Activated T-helper 1 cell treated with Interleukin-2 at 50 U/mL for 16 hours (primary cell): ENCODE measurements at places on chromosomes 16 and 17.
A peak's percentile ranks its signal among the peaks of the same experiment; 100 is the strongest.

GRCh38 chr17:33925649-33926048, 329.4 kb upstream of the CCL2 start:
- DNase-seq = no peak

- no peak for DNase-seq
These were observed 50.8 kb downstream of the PARN start for GRCh38 chr16:14579266-14579665.

DNA sequence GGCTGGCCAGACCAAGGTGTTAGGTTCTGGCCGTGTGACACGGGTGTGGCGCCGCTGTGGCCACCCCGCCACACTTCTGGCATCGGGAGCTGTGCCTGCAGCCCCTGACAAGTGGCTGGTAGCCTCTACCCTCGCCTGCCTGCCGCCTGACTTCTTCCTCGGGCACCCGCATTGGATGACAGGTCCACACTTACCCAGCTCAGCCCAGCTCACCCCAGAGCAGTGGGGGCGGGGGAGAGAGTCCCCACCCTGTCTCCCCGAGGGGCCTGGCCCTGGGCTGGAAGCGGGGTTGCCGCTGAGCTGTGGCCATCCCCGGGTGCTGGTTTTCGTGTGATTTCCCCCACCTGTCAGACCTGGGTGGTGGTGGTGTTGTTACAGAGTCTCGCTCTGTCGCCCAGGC, 53.9 kb upstream of the ACSF3 start:
- DNase-seq = no peak

DNA sequence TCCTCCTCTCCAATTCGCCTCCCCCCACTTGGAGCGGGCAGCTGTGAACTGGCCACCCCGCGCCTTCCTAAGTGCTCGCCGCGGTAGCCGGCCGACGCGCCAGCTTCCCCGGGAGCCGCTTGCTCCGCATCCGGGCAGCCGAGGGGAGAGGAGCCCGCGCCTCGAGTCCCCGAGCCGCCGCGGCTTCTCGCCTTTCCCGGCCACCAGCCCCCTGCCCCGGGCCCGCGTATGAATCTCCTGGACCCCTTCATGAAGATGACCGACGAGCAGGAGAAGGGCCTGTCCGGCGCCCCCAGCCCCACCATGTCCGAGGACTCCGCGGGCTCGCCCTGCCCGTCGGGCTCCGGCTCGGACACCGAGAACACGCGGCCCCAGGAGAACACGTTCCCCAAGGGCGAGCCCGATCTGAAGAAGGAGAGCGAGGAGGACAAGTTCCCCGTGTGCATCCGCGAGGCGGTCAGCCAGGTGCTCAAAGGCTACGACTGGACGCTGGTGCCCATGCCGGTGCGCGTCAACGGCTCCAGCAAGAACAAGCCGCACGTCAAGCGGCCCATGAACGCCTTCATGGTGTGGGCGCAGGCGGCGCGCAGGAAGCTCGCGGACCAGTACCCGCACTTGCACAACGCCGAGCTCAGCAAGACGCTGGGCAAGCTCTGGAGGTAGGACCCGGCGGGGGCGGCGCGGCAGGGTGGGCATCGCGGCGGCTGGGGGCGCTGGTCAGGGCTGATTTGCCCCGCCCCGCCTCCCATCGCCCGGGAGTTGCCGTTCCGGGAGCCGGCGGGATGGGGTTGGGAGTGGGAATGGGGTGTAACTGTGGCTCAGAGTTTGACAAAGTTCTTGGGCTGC, 567 bp downstream of the SOX9 start:
- no peak for DNase-seq

GRCh38 chr16:11359370-11359769, 14.1 kb downstream of the RMI2 start:
- no peak for DNase-seq

GRCh38 chr16:3152027-3152276, 17.1 kb downstream of the ZNF213 start:
- DNase-seq = no peak

GRCh38 chr17:76946111-76946771, 78.0 kb downstream of the MGAT5B start:
- no peak for DNase-seq

DNA sequence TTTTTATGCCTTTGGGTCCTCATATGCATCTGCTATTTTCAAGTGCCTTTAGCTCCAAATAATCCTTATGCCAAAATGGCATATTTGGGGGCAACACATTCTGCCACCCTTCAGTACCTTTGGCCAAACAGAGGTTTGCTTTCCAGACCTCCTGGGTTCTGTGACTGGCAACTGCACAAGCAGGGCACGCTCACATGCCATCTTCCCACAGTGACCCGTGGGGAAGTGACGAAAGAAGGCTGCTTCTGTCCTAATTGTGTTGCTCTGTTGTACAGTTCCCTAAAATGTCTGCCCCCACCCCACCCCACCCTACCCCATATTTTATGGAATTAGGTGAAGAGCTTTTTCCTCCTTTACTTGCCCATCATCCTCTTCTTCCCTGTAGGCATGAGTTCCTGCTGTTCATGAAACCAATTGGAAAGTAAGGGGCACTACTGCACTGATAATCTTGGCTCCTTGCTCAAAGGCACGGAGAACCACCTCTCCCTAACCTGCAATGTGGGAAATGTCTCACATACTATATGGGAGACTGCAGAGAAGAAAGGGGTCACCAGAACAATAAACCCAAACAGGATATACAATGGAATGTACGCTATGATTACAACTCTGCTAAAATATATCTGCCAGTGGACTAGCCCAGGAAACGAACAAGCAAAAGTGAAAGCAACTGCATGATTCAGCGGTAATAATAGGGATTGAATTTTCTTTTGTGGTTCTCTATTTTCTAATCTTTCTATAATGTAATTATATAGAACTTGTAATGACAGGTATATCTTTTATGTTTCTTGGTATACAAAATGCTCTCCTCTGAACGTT, 3.3 kb upstream of the SLFN12L start:
- no peak for DNase-seq

DNA sequence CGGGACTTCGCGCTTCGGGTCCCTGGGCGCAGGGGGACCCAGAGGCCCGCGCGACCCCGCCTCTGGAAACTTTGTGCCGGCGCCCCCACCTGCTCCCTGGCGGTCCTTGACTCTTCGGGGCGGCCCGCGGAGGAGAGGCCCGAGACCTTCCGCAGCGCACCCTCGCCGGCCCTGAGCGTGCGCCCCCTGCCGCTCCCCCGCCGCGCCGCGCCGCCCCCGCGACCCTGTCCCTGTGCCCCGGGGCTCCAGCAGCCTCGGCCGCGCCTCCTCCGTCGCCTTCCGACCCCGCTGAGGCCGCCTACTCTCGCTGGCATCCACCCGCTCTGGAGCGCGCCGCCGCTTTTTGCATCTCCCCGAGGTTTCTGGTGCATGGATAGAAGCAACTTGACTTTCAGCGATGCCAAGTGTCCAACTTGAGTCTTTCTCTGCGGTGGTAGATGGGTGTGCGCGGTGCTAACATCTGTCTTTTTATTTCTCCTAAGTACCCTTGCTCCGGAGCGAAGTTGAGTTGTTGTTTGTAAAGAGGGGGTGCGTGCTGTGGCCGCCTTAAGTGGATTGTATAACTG, 414 bp downstream of the DUSP14 start:
- DNase-seq = peak; percentile 60

DNA sequence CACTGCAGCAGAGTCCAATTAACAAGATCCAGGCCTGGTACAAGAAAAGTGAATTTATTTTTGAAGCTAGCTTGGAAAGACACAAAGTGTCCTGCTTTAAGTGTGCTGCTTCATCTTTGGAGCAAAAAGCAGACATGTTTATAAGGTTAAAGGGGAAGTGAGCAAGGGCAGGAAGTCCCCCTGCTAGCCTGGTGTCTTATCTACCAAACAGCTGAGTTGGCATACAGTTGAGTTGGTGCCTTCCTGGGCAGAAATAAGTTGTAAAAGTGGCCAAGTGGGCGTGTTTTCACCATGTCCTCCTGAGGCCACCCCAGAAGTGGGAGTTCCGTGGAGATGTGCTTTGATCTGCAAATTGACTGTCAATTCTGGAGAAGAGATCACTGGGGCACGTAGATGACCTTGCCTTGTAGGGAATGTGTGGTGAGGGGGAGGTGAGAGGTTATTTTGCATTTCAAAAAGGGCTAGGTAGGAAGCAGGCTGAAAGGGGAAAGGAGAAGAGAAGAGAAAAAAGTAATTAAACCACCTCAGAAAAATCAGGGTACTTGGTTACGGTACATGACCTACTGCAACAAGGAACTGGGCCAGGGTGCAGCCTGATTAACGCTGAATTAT, 38.3 kb upstream of the HSBP1 start:
- no peak for DNase-seq

DNA sequence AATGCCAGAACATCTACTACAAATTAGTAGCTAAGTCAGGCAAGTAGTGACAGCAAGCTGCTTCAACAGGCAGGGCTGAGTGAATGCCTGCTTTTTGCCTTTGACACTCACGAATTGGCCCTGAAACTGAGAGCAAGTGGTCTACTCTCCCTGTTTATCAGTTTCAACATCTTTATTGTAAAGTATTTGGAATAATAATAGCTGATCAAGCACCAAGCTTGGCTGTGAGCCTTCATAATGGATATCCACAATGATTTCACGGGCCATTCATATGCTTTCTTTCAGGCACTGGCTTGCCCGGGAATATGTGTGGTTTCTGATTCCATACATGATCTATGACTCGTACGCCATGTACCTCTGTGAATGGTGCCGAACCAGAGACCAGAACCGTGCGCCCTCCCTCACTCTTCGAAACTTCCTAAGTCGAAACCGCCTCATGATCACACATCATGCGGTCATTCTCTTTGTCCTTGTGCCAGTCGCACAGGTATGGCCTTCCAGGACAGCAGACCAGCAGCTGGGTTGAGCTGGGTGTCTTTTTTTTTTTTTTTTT, 5.2 kb downstream of the TLCD3A start:
- DNase-seq = no peak

DNA sequence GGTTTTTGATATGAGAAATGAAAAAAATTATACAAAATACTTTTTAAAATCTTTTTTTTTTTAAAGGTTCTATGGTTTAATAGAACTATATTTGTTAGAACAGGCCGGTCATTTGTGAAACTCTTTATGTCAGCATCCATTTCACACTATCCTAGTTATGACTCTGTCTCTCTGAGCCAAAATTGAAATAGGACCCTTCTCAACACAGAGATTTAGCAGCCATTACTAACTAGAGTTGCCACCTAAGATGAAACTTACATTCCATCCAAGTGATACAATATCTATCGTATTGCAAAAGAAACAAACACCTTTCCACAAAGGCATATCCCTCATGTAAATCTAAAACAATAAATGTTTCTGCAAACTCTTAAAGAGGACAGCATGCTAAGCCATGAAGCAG, 249.8 kb downstream of the CDH11 start:
- no peak for DNase-seq

DNA sequence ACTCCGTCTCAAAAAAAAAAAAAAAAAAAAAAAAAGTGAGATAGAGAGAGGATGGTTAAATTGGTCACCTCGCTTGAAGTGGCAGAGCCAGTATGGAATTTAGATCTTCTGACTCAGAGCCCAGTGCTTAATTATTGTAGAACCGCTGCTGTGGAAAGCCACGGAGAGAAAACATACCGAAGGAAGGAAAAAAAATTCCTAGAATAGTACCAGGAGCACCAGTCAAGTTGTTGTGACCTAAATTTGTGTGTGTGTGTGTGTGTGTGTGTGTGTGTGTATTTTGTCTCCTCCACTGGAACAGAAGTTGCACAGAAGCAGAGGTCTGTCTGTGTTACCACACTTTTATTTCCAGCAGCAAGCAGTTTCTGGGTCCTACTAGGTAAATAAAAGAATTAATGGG, 10.6 kb upstream of the NUP85 start:
- DNase-seq = no peak

- DNase-seq = no peak
These were observed 26.0 kb downstream of the NECAB2 start for GRCh38 chr16:83994087-83994486.

DNA sequence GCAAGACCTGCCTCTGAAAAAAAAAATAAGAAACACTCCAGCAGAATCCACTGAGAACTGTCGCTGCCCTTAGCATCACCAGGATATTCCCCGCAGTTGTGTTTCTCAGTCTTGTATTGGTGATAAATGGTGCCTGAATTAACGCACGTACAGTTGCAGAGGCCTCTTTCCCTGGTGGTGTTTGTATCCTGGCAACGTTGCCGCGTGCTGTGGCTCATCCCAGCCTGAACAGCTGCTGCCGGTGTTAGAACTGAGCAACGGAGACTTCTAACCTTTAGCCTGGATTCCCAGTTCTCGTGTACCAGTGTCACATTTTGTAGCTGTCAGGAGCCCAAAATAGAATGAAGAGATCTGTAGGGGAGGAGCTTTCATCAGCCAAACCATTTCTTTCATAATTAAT, 4.8 kb downstream of the MLYCD start:
- DNase-seq = no peak
